ENCODE measurements at places on chromosomes 3 and 15.

DNA sequence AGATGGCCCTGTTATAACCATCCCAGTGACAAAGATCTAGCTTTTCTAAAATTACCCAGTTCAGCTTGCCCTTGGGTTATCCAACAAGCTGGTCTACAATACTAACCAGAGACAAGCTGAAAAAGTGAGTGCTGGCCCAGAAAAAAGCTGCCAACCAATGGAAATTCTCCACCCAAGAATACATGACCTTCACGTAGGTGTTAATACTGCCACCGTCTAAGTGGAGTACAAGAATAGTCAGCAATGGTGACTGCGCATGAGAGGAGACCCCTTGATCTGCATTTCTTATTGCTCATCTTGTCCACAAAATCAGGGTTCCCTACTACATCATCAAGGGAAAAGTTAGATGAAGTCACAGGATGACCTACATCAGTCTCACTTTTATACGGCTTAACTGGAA lies 15.8 kb upstream of the PLCH1 start:
- no peak for DNase-seq

- DNase-seq, result no peak
Observed at GRCh38 chr3:18144571-18144970, 280.6 kb downstream of the SATB1 start.

- DNase-seq, result no peak
Observed at GRCh38 chr3:42651248-42652091, 2.0 kb upstream of the ZBTB47 start.

GRCh38 chr15:31307270-31308184 lies 19.1 kb upstream of the KLF13 start:
- DNase-seq, result no peak

DNA sequence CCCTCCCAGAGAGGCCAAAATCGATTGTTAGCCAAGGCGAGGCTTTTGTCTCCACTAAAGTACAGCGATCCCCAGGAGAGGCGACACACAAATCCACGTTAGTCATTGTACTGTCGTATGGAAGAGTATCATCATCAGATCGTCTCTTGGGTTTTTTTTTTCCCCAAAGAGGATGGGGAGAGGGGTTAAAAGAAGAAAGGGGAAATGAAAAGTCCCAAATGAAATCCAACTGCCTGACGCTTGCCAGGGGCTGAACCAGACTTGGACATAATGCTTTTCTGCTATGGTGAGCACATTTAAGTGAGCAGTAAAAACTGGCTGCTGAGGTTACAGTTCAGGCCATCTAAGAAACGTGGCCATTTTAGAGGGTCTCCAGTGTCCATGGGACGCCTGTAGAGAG lies 37.9 kb upstream of the CTSH start:
- no peak for DNase-seq

- DNase-seq, result no peak
Observed at GRCh38 chr15:69557020-69557706, 104.5 kb downstream of the RPLP1 start.
